ENCODE measurements at places on chromosomes 6 and 20.
A peak's percentile ranks its signal among the peaks of the same experiment; 100 is the strongest.

DNA sequence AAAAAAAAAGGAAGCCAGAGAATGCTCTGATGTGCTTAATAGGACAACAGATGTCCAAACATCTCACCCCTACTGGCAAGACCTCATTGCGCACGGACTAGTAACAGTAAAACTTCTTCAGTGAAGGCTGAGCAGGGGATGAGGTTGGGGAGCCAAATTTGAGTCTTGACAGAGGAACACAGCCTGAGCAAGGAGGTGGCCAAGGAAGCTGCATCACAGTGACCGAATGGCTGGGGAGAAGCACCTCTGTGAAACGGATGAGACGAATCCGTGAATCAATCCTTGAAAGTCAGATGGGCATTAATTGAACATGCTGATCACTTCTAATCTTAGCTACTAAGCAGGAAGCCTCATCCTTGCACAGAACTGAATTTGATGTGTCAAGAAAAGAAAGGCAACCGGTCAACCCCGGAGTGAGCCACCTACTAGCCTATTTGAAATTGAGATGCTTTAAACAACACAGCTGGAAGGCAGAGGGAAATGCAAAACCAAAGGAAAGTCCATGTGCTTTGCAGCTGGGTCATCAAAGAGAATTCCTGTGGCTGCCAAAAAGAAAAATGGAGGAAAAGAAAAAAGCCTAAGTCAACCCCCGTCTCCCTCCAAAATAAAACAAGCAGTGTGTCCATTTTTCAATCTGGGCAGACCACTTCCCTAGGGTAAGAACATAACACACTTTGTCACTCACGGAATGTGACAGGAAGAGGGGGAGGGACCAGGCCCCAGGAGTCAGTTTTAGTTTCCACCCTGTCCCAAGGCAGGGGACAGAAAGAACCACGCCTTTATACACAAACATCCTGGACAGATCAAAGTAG is 29.5 kb downstream of the PXDC1 start:
- no peak overlapping the region for H3K27ac ChIP-seq
- H3K4me1 ChIP-seq, result peaks cover 5% of the 10 kb centered on the region
- H3K27me3 ChIP-seq, result no peaks in the 10 kb centered on the region
- no peak overlapping the region for H3K4me3 ChIP-seq
- no peak for DNase-seq

- no peak overlapping the region for H3K27ac ChIP-seq
- H3K4me3 ChIP-seq, result no peak overlapping the region
- no peaks in the 10 kb centered on the region for H3K27me3 ChIP-seq
- DNase-seq, result peak; percentile 27
- no peaks in the 10 kb centered on the region for H3K36me3 ChIP-seq
Measured at GRCh38 chr6:77034161-77034560, 429.1 kb downstream of the HTR1B start.

GRCh38 chr20:38249536-38250310 is 10.8 kb downstream of the KIAA1755 start:
- no peaks in the 10 kb centered on the region for H3K27me3 ChIP-seq
- H3K27ac ChIP-seq, result no peak overlapping the region
- no peak for DNase-seq

GRCh38 chr6:109978174-109979032 is at the start of gene GPR6:
TSS of gene GPR6 (plus strand) at chr6:109978311. CDS start at chr6:109979113, 802 bp downstream.
- DNase-seq, result peak; percentile 78
- peak within 1 kb of the TSS; percentile 80 for H3K4me3 ChIP-seq
- H3K4me1 ChIP-seq, result peaks cover 3% of the 10 kb centered on the region

DNA sequence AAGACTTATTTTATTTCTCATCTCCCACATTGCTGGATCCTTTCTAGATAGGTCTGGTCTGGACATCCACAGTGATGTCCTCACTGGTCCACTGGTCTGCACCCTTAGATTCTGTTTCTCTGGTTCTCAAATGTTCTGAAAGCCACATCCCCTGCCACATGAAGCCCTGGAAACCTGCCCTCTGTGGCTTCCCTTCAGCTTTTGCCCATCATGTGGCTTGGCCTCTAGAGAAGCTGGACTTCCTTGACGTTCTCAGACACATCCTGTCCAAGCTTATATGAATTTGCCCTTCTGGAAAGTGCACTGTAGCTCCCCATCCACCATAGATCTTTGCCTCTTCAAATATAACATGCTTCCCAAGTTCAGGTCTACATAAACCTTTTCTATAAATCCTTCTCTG is 18.5 kb downstream of the CST4 start:
- H3K27me3 ChIP-seq, result no peaks in the 10 kb centered on the region
- H3K27ac ChIP-seq, result no peak overlapping the region
- H3K4me1 ChIP-seq, result no peaks in the 10 kb centered on the region
- no peak for DNase-seq
- H3K36me3 ChIP-seq, result no peaks in the 10 kb centered on the region

DNA sequence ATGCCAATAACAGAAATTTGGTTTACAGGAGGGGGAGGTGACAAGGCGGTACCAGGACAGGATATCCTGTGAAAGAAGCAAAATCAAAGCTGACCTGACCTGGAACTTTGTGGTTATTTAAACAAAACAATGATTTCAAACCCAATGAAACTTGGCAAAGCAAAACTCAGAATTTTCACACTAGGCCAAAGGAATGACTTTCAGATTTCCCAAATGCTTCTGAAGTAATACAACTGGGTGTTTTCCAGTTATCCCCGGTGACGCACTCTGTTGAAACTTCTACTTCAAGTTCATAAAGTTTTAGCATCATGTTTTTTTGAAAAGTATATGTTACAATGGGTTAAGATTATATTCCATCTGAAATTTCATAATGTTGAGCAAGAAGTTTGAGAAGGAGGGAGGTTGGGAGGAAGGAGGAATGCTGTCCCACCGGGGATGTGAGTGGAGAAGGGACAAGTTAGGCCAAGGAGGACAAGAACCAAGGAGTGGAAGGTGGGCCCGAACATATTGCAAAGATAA is 78.1 kb upstream of the TRAF3IP2 start:
- H3K36me3 ChIP-seq, result no peaks in the 10 kb centered on the region
- no peak overlapping the region for H3K27ac ChIP-seq
- no peaks in the 10 kb centered on the region for H3K27me3 ChIP-seq

GRCh38 chr6:109257494-109257893 is 124.8 kb downstream of the CD164 start:
- H3K36me3 ChIP-seq, result no peaks in the 10 kb centered on the region
- H3K27me3 ChIP-seq, result no peaks in the 10 kb centered on the region
- DNase-seq, result no peak

DNA sequence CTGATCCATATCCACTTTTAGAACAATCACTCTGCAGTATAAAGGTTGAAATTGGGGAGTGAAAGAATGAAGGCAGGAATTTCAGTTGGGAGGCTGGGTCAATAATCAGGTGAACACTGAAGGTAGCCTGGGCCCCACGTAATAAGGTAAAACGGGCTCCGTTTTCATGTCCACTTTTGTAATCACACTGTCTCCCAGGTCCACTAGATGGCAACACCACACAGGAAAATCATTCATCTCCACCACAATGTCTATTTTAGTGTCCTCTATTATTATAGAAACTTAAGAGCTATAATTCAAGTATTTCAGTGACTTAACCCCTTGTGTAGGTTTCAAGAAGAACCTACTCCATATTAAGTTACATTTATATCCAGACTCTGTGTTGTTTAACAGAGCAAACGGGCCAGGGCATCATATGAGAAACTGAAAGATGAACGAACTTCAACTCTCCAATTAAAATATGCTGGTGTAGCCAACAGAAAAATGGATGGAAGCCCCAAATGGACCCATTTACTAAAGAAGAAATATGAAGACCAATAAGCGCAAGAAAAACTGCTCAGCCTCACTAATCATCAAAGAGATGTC is 45.9 kb upstream of the MC3R start:
- no peaks in the 10 kb centered on the region for H3K36me3 ChIP-seq
- no peak overlapping the region for H3K27ac ChIP-seq
- no peaks in the 10 kb centered on the region for H3K27me3 ChIP-seq
- no peaks in the 10 kb centered on the region for H3K4me1 ChIP-seq

GRCh38 chr6:123089226-123089625 is 93.2 kb downstream of the CLVS2 start:
- H3K27ac ChIP-seq, result no peak overlapping the region
- no peaks in the 10 kb centered on the region for H3K4me1 ChIP-seq
- DNase-seq, result no peak
- H3K4me3 ChIP-seq, result no peak overlapping the region
- no peaks in the 10 kb centered on the region for H3K27me3 ChIP-seq

GRCh38 chr6:106974336-106974998 is at the start of gene CD24:
TSS of gene CD24 (minus strand) at chr6:106974729. CDS start at chr6:106974646, 83 bp downstream.
- DNase-seq, result no peak
- H3K4me3 ChIP-seq, result peak within 1 kb of the TSS; percentile 80

GRCh38 chr6:129793447-129793846 is 67.7 kb downstream of the TMEM244 start:
- no peaks in the 10 kb centered on the region for H3K27me3 ChIP-seq
- H3K27ac ChIP-seq, result no peak overlapping the region

GRCh38 chr6:30483677-30484279 is 5.5 kb upstream of the HLA-E start:
- H3K4me3 ChIP-seq, result no peak overlapping the region
- DNase-seq, result no peak
- H3K27ac ChIP-seq, result no peak overlapping the region
- H3K36me3 ChIP-seq, result no peaks in the 10 kb centered on the region

- H3K27ac ChIP-seq, result no peak overlapping the region
- no peak for DNase-seq
- no peaks in the 10 kb centered on the region for H3K27me3 ChIP-seq
- H3K4me3 ChIP-seq, result no peak overlapping the region
Measured at GRCh38 chr6:165635965-165636364, 27.1 kb downstream of the PDE10A start.

DNA sequence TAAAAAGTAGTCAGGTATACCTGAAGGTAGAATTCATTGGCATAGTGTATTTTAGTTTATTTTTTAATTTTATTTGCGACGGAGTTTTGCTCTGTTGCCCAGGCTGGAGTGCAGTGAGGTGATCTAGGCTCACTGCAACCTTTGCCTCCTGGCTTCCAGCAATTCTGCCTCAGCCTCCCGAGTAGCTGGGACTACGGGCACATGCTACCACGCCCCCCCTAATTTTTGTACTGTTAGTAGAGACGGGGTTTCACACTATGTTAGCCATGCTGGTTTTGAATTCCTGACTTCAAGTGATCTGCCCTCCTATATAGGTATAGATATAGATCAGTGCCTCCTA is 102.8 kb upstream of the PRSS16 start:
- no peak overlapping the region for H3K27ac ChIP-seq
- H3K4me3 ChIP-seq, result no peak overlapping the region
- H3K36me3 ChIP-seq, result no peaks in the 10 kb centered on the region
- no peak for DNase-seq

- no peaks in the 10 kb centered on the region for H3K4me1 ChIP-seq
- no peaks in the 10 kb centered on the region for H3K27me3 ChIP-seq
- no peak overlapping the region for H3K27ac ChIP-seq
- no peak for DNase-seq
Measured at GRCh38 chr6:108622641-108623298, 62.1 kb downstream of the FOXO3 start.

DNA sequence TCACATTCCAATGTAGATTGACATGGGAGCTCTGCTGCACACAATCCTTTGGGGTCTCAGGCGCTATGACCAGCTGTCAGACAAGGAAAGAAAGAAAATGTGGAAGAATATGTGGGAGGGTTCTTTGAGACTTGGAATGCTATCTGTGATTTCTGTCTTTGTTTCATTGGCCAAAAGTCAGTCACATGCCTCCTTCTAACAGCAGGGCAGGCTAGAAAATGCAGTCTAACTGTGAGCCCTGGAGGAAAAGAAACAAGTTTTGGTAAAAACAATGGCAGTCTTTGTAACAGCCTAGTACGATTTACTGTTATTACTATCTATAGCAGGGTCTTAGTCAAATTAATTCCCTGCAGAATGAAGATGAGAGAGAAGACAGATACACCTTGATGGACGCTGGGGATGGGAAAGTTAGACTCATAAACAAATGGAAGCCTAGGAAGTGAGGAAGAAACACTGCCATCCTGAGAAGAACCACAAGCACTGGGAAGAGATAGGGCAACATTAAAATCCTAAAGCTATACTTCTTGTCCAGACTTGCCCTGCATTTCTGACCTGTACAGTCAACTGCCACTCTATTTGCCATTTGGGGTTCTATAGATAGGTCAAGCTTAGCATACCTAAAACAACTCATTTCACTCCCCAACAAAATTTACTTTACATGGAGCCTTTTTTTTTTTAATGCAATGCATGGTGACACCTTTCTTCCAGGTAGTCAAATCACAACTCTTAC is 833.0 kb downstream of the KIF16B start:
- no peaks in the 10 kb centered on the region for H3K27me3 ChIP-seq
- H3K36me3 ChIP-seq, result no peaks in the 10 kb centered on the region
- no peaks in the 10 kb centered on the region for H3K4me1 ChIP-seq
- no peak overlapping the region for H3K27ac ChIP-seq

GRCh38 chr20:31708736-31709534 is 13.7 kb downstream of the BCL2L1 start:
- no peak overlapping the region for H3K27ac ChIP-seq
- no peak overlapping the region for H3K4me3 ChIP-seq
- peaks cover 5% of the 10 kb centered on the region for H3K36me3 ChIP-seq

DNA sequence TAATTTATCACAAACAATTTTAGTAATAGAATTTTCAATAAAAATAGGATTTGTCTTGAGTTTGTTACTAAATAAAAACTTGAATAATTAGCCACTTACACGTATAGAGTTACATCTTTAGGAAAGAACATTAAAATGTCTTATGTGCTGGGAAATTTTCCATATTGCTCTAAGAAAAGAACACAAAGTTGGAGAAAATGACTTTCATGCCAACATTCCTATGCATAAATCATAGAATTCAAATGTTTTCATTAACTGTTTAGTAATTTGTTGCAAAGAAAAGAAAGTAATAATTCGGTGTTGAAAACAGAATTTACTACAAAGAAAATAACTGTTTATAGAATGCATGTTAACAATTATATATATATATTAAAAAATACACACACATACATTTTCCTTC is 4.7 kb upstream of the TBC1D32 start:
- DNase-seq, result no peak
- H3K4me3 ChIP-seq, result no peak overlapping the region
- no peaks in the 10 kb centered on the region for H3K27me3 ChIP-seq
- 0 out of 2 replicates have a peak, but pooled peaks cover 1% of the 10 kb centered on the region for H3K4me1 ChIP-seq
- H3K27ac ChIP-seq, result no peak overlapping the region

DNA sequence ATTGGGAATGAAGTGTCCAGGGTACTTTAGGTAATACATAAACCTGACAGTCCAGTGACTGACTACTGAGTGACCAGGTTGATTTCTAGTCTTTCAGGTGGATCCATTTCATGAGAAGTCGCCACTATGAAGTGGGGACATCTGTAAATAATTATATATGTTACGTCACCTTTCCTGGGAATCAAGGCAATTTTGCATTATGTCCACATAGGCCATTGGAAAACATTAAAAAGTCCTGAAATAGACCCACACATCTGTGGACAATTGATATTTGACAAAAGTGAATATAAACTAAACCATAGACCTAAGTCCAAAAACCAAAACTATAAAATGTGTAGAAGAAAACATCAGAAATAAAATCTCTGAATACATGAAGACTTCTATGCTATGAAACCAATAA is 231.5 kb downstream of the C6orf118 start:
- H3K4me3 ChIP-seq, result no peak overlapping the region
- H3K27me3 ChIP-seq, result no peaks in the 10 kb centered on the region
- H3K36me3 ChIP-seq, result no peaks in the 10 kb centered on the region
- DNase-seq, result no peak
- no peak overlapping the region for H3K27ac ChIP-seq

Data from iPS DF 6.9 (cell line).